ENCODE measurements at places on chromosomes 5 and 9.
A peak's percentile ranks its signal among the peaks of the same experiment; 100 is the strongest.

DNA sequence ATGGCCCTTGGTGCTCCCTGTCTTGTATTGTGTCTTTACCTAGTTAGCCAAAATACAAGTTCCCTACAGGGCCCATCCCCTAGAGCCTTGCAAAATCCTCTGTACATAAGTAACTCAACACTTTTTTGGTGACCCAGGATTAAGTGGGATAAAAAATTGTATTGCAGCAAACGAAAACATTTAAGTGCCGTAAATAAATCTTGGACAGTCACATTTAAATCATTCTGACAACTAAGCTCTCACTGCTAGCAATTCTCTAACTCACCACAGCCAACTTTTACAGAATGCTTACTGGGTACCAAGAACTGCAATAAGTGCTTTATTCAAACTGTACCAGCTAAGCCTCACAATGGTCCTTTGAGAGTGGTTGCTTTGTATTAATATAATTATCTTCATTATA is 56.6 kb downstream of the GNAQ start:
- no peak for DNase-seq

GRCh38 chr9:98249771-98250170 is 5.7 kb downstream of the TBC1D2 start:
- no peak for DNase-seq

GRCh38 chr5:157178966-157179365 is 1.7 kb upstream of the ITK start:
- DNase-seq, result no peak

- peak; percentile 70 for DNase-seq
Observed at GRCh38 chr5:37248970-37249814, at the start of gene CPLANE1. Gene CPLANE1, minus strand, starts transcription at chr5:37249376. Its CDS starts 1,678 bp downstream, at chr5:37247698.

DNA sequence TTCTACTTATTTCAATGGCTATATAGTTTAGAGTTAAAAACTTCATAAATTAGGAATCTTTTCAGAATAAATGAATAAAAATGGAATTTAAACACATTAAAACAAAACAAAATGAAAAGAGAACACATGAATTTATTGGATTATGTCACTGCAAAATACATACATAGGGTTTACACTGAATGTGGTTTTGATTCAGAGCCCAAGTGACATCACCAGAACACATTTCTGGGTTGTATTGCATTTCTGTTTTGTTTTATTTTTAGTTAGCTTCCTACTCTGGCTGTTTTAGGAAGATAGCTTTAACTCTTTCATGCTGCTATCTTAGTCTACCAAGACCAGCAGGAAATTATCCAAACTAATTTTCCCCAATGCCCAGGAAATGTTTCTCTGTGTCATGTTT is 1935.0 kb downstream of the EFNA5 start:
- DNase-seq, result no peak

DNA sequence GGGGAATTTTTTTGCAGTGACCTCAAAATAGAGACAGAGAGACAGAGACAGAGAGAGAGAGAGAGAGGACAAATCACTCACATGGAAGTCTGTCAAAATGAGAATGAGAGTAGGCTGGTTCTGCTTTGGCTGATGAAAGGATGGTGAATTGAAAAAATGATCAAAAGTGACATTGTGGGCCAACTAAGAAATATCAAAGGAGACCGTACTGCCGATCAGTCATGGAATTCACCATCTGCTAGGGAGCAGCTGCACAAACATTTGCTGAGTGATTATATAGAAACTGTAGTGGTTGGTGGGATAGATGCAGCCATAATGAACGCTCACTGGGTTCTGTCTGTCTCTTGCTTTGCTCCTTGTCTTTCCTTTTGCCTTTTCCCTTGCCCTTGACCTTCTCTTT is 476.6 kb upstream of the SGCD start:
- DNase-seq, result peak; percentile 53

GRCh38 chr9:131045300-131046092 is 36.5 kb downstream of the LAMC3 start:
- no peak for DNase-seq

- DNase-seq, result no peak
Observed at GRCh38 chr9:94696545-94696944, 30.0 kb upstream of the AOPEP start.
